ENCODE measurements at places on chromosomes 5 and 9.

DNA sequence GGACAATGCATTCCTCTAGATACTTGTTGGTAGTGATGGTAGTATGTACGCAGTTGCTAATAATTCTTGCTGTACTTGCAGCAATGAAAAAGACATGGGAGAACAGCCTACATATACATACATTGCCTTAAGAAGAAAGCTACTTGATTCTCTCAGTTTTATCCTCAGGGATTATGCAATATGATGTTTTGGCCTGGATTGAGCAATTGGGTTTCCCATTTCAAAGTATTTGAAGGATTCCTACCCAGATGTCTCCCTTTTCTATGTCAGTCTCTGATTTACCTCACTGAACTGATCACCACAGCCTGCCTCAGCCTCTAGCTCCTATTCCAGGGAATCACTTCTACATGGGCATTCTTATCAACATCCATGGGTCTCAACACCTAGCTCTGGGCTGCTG lies 210.1 kb upstream of the CDH10 start:
- no peak for DNase-seq

- no peak for DNase-seq
Measured at GRCh38 chr9:91776409-91777291, 173.4 kb downstream of the ROR2 start.

DNA sequence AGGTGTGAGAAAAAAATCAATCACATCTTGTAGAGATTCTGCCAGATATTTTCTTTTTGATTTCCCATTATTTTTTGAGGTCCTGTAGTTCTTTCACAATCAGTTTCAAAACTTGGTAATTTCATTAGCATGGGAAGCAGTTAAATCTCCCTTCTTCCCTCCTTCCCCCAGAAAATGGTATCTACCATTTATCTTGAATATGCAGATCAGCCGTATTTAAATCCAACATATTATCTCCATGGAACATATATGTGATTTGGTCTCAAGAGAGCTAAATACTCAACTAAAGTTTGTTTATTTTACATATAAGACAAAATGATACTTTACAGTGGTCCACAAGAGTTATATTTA lies 1034.8 kb downstream of the CDH12 start:
- DNase-seq = no peak

GRCh38 chr5:144582066-144582465 lies 411.4 kb downstream of the KCTD16 start:
- DNase-seq = no peak

DNA sequence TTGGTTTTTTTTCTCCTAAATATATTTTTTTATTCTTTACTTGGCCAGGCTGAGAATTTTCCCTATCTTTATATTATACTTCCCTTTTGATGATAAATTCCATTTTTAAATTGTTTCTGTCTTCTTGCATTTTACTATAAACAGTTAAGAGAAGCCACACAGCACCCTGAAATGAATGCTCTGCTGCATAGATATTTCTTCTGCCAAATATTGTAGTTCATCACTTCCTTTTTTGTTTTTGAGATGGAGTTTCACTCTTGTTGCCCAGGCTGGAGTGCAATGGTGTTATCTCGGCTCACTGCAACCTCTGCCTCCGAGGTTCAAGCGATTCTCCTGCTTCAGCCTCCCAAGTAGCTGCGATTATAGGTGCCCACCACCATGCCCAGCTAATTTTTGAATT lies 8.5 kb upstream of the INIP start:
- DNase-seq = no peak

DNA sequence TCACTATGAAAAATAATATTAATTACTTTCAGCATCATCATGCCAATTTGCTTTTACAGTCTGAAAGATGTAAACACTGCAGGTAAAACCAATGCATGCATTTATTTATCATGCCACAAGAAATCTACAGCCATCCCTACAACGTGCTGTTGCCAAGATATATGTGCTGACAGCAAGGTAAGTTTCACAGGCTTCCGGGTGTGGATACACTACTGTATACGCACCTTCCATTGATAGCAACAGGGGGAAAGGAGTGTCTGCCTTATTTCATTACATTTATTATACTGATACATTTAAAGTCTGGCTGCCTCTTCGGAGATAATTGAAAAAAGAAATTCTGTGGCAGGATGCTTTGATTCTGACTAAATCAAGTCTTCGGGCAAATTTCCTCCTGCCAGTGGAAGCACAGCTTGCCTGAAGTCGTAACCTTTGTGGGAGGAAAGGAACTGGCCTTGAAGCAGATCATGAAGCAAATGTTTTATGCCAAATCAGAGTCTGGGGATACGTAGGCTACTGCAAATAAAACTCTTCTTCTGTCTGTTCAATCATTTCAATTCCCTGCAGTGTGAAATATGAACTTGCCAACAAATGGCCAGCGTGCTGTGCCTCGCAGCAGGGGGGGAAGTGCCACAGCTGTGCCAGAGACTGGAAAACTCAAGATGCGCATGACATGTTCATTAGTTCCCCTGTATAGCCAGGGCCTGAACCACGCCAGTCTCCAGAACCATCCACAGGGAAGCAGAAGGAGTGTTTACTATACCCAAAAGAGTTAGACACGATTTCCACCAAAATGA lies 268.1 kb downstream of the EFNA5 start:
- no peak for DNase-seq

- DNase-seq = no peak
Measured at GRCh38 chr5:158514319-158514985, 585.3 kb downstream of the EBF1 start.

DNA sequence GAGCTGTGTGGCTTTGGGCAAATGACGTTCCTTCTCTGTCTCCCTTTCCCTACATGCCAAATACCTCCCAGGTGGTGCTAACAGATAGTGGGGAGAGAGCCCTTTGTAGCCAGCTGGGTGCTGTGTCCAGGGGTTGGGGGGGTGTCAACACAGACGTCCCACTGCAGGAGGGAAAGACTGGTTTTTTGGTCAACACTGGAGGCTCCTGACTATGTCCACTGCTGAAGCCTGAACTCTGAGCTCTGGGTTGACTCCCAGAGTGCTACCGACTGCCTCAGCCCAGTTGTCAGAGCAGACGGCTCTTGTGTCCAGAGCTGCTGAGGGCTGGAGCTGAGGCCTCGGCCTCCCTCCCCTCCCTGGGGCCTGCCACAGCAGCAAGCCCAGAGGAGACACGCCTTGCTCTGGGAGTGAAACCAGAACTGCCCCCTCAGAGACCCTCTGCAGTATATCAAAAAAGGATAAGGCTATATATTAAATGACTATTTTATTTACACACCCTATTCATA lies 14.8 kb upstream of the SLC25A51 start:
- DNase-seq = no peak

GRCh38 chr5:88656221-88656950 lies 226.6 kb downstream of the MEF2C start:
- DNase-seq = no peak

GRCh38 chr9:90998573-90998972 lies 197.0 kb downstream of the SYK start:
- no peak for DNase-seq

- no peak for DNase-seq
Measured at GRCh38 chr9:30575691-30576090, 1808.8 kb upstream of the ACO1 start.

- no peak for DNase-seq
Measured at GRCh38 chr5:53024535-53024934, 35.4 kb downstream of the ITGA2 start.

GRCh38 chr9:117800389-117800788 lies 96.2 kb downstream of the TLR4 start:
- DNase-seq = no peak

DNA sequence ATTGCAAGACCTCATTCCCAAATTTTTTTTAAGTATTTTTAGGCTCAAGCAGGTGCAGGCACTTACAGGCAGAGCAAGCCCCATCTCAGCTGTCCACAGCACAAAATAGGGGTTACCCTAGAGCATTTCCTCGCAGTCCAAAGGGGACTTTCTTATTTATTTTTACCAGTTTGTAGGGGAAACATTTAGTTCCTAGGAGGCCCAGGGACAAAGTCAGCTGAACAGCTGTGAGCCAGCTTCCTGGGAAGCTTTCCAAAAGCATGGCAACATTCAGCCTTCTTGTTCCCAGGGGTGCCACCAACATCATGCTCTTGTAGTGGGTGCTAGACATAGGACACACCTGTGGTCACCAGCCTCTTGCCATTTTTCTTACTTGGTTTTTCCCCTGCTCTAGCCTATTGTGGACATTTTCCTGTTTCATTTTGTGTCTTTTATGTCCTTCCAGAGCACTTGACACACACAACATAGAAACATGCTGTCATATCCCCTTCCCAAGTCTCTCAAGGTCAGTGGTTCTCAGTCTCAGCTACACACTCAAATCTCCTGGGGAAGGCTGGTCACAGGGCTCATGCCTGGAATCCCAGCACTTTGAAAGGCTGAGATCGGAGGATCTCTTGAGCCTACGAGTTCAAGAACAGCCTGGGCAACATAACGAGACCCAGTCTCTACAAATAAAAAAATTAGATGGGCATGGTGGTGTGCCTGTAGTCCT lies 38.2 kb downstream of the HAVCR1 start:
- no peak for DNase-seq

- no peak for DNase-seq
Measured at GRCh38 chr5:66238435-66238834, 94.3 kb downstream of the SREK1 start.

DNA sequence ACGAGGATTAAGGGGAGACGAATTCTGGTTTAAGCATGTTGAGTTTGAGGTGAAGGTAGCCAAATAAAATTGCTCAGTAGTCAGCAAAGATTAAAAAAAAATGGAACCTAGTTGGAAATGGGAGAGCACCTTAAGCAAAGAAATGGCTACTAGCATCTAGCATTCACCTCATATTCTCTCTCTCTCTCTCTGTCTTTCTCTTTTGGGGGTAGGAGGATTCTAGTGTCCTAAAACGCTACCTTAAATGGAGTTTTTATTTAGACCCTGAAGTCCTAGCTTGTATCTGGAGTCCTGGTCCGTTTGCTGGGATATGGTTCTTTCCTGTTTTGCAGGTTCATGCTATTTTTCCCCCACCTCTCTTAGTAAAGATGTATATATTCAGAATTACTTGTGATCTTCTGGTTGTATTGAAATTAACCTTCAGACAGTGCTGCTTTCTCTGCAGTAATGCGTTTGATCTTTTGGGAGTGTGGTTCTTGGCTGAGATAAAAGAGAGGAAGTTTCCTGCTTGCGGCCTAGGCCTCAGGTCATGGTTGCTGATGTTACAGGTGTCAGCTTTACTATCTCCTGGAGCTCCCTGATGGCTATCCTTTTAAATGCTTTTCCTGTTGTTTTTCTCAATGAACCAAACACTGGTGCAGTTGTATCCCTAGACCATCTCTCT lies 8.0 kb downstream of the TGFBR1 start:
- peak; percentile 45 for DNase-seq

DNA sequence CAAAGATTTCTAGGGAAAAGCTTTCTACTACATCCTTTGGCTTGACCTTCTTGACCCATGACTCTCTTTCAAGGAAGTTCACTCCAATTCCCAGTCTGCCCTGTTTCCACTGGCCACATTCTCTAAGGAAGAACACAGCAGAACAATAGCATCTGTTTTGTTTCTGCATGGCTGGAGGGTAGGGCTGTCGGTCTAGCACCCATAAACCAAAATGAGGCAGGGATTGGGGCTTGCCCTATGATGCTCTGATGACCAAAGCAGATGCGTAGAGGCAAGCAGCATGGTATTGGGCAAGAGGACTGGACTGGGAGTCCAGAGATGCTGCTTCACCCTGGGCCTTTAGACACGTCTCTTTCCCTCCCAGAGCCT lies 24.1 kb downstream of the GOLGA2 start:
- DNase-seq = no peak

DNA sequence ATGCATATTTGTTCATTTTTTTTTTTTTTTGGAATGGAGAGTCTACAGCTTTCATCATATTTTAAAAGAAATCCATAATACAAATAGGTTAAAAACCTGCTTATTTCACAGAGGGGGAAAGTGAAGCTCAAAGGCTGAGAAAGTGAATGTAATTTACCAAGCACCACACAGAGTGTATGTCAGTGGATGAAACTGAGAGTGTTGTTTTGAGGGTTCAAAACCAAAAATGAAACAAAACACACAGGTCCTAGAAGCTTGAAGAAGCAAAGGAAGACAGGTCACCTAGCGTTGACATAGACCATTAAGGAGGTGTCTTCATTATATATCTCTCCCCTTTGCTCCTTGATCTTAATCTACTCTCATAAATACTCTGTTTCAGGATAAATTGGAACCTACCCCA lies 7.5 kb downstream of the NMUR2 start:
- DNase-seq = no peak

GRCh38 chr9:108636013-108636412 lies 219.8 kb downstream of the ACTL7B start:
- no peak for DNase-seq

- DNase-seq = no peak
Measured at GRCh38 chr5:171175746-171176145, 133.3 kb upstream of the TLX3 start.

DNA sequence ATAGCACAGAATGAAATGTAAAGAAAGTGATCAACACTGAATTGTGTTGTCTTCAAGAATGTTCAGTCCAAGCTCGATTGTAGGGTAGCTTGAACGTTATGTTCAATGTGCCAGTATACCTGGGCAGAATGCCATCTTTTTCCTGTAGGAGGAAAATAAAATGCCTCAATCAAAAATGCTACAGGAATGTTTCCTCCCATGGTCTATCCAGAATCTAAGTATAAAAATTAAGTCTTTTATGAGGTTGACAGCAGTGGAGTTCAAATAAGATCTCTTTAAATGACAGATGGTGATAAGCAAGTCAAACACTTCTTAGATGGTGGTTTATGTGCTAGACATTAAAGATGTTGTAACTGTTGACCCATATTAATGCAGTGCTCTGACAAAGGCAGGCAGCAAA lies 488.6 kb downstream of the CSNK1G3 start:
- no peak for DNase-seq

- peak; percentile 59 for DNase-seq
Measured at GRCh38 chr5:135887447-135887864, 8.2 kb downstream of the IL9 start.

DNA sequence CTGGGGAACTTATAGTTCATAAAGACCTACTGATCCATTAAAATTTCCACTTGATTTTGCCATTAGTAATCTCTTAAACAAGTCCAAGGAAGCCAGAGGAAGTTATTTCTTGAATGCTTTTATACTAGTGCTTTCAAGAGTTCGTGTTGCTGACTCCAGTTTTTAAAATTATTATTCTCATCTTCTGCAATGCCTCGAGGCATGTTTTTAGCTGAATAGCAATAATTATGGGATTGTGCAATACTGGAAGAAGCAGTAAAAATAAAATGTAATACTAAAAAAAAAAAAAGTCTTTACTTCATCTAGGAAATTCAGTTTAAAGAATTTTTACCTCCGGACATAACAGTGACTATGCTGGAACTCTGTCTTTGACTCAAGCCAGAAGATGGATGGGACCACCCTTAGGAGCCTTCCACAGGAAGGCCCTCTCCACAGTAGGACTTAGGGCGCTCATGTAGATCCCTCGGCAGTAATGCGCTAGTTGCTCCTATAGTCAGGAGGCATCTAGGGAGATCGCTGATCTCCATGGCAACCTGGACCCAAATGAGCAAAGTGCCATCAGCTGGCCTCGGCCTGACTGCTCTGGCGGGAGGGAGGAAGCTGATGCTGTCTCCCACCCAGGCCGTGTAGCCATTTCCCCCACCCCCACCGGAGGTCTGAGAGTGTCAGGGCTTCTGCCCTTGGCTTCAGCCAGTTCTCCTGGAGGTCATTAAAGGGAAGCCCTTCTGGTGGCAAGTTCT lies 56.7 kb downstream of the DAPK1 start:
- no peak for DNase-seq

Measured in CD8-positive, alpha-beta T cell (primary cell).